ENCODE measurements at places on chromosomes 7 and 10. TPM values are rescaled to one million over a fixed set of nuclear protein-coding genes. Genes with fewer than 3 reads are reported as not detected.

GRCh38 chr10:118587881-118588651 lies 7.4 kb downstream of the PRLHR start:
- no peaks in the 10 kb centered on the region for H3K27me3 ChIP-seq
- H3K36me3 ChIP-seq, result no peaks in the 10 kb centered on the region
- no peaks in the 10 kb centered on the region for H3K4me1 ChIP-seq

DNA sequence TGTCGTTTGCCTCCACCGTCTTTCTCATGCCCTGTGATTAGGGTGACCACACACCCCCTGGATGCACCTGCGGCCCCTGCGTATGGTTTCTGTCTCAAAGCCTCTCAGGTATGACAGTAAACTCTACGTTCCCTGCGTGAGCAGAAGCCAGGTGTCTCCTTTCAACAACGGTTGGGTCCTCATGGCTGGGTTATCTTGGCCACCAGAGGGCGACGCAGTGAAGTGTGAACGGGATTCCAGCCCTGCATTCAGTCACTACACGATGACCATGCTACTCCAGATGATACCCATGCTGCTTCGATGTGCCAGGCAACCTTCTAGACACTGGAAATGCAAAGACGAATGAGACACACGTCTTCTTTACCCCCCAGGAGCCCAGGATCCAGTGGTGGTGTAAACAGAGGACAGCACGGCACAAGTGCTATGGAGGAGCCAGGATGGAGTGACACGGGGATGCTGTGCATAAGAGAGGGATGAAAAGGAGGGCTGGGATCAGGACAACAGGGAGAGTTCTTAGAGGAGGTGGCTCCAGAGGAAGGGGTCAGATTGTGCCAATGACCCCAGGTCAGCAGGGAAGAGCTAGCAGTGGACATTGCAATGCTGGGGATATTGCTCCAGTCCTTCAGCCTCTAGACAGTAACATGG lies 228.1 kb upstream of the PFKP start:
- no peaks in the 10 kb centered on the region for H3K27me3 ChIP-seq
- no peaks in the 10 kb centered on the region for H3K4me1 ChIP-seq

MKX gene
- not detected for total RNA-seq

DNA sequence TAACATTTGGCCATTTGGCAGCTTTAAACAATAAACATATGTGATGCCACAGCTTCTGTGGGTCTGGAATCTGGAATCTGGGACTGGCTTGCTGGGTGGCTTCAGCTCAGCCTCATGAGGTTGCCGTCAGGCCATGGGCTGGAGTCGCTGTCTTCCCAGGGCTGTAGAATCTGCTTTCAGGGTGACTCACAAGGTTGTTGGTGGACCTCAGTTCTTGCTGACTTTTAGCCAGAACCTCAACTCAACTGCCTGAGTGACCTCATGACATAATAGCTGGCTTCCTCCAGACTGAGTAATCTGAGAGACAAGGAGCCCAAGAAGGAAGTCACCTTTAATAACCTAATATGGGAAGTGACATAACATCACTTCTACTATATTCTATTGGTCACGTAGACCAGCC lies 44.6 kb upstream of the TSPAN13 start:
- no peaks in the 10 kb centered on the region for H3K27me3 ChIP-seq
- H3K27ac ChIP-seq, result no peak overlapping the region
- H3K4me1 ChIP-seq, result no peaks in the 10 kb centered on the region
- no peak for DNase-seq
- H3K36me3 ChIP-seq, result peaks cover 6% of the 10 kb centered on the region

- no peaks in the 10 kb centered on the region for H3K4me1 ChIP-seq
- H3K27me3 ChIP-seq, result no peaks in the 10 kb centered on the region
- no peaks in the 10 kb centered on the region for H3K36me3 ChIP-seq
- H3K4me3 ChIP-seq, result no peak overlapping the region
Observed at GRCh38 chr10:24133835-24134234, 75.1 kb upstream of the KIAA1217 start.

POT1 gene
- total RNA-seq, result 35.5 TPM

PEX1 gene
- total RNA-seq, result 18.2 TPM

DNA sequence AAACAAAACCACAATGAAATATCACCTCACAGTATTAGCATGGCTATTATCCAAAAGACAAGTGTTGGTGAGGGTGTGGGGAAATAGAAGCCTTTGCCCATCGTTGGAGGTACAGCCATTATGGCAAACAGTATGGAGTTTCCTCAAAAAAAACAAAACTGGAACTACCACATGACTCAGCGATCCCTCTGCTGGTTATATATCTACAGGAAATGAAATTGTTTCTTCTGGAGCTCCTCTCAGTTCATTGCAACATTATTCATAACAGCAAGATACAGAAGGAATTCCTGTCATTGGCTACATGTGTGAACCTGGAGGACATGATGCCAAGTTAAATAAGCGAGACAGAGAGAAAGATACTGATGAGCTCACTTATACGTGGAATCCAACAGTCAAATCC lies 2.4 kb upstream of the UBE3C start:
- H3K4me3 ChIP-seq, result no peak overlapping the region
- H3K27me3 ChIP-seq, result no peaks in the 10 kb centered on the region
- H3K36me3 ChIP-seq, result no peaks in the 10 kb centered on the region
- DNase-seq, result no peak
- H3K27ac ChIP-seq, result no peak overlapping the region

CLDN12 gene
- 50.0 TPM for total RNA-seq

Measured in liver (tissue), 10 donors.